ENCODE measurements at places on chromosomes 2 and 18.

GRCh38 chr2:201413143-201413542 is 38.1 kb downstream of the TRAK2 start:
- no peak for DNase-seq

- DNase-seq: no peak
These were observed 6.4 kb upstream of the NPPC start for GRCh38 chr2:231932711-231932970.

- DNase-seq: no peak
These were observed 110.0 kb downstream of the HDAC4 start for GRCh38 chr2:239290618-239291474.

DNA sequence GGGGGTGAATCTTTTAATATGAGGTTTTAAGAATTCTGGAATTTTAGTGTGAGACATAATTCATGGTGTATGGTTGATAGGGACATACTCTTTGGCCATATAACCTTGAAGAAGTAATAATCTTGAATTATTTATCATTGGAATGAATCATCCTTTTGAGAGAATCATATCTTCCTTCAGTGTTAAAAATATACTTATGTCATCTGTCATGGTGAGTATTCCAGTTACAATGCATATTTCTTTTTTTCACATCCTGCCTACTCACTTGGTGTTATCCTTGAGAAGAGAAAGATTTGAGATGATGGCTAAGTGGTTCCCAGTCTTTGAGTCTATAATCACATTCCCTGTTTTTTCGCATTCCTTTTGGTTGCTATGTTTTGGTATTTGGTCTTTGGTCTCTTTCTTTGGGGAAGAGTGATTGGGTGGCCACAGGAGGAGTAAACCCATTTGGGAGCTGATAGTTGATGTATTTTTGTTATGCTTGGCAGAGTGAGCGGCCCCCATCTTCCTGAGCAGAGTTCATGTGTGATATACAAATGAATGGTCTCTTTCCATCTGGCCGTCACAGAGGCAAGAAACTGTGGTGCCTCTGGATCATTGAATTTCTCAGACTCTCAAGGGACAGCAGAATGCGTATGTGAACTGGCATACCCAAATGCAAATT is 21.6 kb downstream of the ASAP2 start:
- no peak for DNase-seq

DNA sequence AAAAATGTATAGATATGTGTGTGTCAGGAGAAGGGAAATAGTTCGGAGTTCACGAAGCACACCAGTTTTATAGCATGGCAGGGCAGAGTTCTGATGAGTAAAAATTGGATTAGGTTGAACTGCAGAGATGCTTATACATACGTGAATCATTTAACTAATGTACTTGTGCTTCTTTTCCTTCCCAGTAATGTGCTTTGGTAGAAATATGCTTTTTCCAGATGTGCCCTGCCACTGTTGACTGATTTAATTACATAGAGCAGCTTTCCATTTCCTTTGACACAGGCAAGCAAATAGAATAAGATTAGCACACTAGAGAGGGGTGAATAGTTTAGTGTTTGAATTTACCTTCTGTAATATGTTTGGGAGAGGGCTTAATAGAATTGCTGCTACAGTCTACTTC is 28.9 kb upstream of the ARMC9 start:
- DNase-seq: no peak

GRCh38 chr2:190655113-190655512 is 6.2 kb downstream of the NAB1 start:
- DNase-seq: no peak

- DNase-seq: no peak
These were observed 38.1 kb downstream of the SCN2A start for GRCh38 chr2:165277295-165277694.

GRCh38 chr2:207284556-207285472 is 119.1 kb upstream of the KLF7 start:
- DNase-seq: no peak

- no peak for DNase-seq
These were observed 47.2 kb downstream of the RAD51AP2 start for GRCh38 chr2:17470855-17471641.

DNA sequence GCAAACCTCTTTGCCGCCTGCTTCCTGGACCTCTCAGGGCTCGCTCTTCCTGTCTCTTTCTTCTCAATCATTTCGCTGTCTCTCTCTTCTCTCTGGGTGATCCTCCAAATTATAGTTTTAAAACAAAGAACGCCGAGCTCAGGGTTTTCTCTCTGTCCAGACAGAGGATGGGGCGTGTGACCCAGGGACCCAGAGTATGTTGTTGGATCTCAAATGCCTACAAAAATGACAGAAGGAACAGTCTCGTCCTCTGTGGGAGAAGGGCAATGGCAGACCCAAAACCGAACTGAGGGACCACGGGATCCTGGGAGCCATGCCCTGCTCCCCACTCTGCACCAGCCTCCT is 88.5 kb downstream of the EIPR1 start:
- no peak for DNase-seq

DNA sequence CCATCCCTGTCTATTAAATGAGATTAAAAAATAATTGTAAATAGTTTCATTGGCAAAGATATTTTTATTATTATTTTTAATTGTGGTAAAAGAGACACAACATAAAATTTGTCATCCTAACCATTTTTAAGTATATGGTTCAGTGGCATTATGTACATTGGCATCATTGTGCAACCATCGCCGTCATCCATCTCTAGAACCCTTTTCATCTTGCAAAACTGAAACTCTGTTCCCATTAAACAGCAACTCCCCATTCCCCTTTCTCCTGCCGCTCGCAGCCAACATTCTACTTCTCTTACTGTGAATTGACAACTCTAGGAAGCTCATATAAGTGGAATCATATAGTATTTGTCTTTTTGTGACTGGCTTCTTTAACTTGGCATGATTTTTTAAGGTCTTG is 25.3 kb downstream of the LAMA3 start:
- DNase-seq: no peak

DNA sequence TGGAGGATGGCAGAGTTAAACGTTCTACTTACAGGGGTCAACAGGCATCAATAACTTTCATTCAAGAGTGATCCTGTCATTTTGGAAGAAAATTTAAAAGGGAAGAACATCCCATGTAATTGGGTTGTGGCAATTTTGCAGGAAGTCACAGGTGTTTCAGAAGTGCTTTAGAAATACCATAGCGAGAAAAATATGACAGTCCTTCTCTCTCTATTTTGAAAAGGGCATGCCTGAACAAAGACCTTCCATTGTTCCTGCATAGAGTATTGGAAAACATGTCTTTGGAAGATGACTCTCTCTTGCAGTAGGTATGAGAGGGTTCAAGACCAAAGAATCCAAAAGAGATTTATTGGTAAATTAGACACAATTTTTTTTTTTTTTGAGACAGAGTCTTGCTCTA is 81.8 kb upstream of the SERTAD2 start:
- no peak for DNase-seq

DNA sequence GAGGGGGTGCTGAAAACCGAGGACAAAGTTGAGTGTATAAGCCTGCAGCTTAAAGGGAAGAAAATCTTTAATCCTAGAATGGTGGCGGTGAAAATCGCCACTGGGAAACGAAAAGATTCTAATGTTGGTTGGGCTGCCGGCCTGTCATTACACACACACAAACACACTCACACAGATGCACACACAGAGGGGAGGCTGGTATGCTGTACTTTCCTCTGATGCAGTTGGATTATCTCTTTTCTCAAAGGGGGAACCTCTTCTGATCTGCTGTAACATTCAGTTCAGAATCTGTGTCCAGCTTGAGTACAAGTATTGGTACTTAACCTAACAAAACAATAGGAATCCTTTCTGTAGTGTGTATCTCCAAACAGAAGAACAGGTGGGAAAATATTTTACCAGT is 39.0 kb downstream of the ANXA4 start:
- no peak for DNase-seq

GRCh38 chr2:46800218-46800617 is 115.4 kb downstream of the MCFD2 start:
- no peak for DNase-seq

- no peak for DNase-seq
These were observed 31.0 kb downstream of the THSD7B start for GRCh38 chr2:136796339-136796738.

DNA sequence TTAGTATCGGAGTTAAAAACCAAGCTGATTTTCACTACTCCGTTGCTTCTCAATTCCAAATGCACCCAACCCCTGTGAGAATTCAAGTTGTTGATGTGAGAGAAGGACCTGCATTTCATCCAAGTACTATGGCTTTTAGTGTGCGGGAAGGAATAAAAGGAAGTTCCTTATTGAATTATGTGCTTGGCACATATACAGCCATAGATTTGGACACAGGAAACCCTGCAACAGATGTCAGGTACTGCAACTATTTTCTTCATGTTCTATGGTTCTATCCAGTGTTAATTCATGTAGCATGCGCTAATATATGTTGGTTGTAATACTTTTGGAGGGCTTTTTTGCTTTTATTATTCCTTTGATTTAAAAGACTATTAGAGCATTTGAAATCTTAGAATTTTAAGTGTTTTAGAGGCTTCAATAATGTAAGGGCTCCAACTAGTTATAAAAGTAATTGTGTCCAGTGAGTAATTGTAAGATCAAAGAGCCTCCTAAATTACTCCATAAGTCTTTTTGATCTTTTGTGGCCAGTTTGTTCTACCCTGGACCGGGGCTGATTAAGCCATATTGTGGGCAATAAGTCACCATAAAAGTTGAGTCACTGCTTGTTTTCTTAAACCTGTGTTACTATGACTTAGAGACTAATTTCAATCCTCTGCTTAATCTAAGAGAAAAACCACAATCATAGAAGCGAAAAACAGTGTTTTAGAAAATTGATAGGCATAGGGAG is 22.9 kb downstream of the DSG4 start:
- DNase-seq: no peak

GRCh38 chr18:13302457-13303225 is 84.1 kb downstream of the LDLRAD4 start:
- no peak for DNase-seq

GRCh38 chr18:22741318-22741717 is 191.8 kb upstream of the RBBP8 start:
- no peak for DNase-seq

DNA sequence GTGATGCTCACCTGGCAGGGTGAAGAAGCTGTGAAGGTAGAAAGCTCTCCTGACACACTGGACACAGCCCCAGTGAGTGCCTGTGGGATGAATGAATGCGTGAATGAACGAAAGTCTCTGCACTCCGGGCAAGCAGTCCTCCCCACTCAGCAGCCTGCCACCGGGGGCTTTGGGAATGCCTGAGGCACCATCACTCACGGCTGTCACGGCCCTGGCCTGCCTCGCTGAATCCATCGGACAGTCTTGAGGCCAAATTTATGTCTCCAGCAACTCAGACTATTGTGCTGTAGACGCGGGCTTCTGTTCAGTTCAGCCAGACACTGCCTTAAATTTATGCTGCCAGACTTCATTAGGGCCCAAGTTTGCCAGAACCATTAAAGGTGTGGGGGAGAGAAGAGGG is 62.9 kb upstream of the TEX51 start:
- DNase-seq: no peak

DNA sequence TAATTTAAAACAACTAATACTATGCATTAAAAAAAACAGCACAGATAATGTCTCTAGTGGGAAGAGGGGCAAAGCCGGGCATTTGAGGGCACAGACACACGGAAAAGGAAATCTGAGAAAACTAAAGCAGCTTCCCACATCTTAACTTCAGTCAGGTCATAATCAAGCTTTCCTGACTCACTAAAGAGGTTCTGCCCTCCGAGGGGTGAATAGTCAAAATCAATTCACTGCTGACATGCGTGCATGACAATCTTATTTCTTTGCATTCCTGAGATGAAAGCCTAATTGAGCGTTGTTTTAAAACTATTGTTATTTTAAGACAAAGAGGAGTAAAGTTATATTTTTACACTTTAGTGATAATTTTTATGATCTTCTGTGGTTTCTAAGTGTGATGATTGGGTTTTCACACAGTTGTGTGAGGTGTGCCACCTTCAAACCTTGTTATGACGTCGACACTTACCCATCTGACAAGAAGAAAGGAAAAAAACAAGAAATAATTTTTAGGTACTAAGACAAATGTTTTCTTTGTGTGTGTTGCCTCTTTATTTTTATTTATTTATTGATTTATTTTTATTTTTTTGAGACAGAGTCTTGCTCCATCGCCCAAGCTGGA is 90.9 kb downstream of the GATA6 start:
- DNase-seq: no peak

DNA sequence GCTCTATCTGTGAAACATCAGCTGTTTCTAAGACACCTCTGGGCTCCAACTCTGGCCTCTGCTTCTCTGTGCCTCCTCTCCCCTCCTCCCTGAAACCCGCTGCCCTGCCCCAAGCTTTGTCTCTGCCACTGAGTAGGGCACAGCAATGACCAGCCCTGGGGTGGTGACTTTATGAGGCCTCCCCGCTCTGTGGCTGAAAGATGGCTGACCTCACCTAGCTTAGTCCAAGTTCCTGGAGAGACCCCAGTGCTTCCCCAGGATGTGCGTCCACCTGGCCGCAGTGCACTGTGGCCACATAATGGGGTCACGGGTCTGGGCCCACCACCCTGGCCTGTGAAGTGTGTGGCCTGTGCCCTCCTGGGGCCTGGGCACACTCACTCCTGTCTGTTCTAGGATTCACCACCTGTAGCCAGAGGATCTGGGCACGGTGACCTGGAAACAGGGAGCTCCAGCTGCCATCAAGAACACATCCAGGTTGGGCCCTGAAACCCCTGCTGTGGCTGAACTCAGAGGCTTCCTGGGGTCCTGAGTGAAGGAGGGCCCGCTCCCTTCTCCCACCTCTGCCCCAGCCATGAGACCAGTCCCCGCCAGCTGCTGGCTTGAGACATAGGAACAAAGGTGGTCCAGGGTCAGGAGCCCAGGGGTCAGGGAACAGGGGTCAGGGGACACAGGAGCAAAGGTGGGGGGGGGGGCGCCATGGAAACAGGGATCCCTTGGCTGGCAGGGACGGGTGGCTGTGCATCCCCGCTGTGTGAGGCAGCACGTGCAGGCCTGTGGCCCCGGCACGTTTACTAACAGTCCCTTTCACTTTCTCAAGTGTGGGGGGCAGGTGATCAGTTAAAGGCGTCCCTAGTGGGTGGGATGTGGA is 29.3 kb upstream of the OTOS start:
- no peak for DNase-seq

DNA sequence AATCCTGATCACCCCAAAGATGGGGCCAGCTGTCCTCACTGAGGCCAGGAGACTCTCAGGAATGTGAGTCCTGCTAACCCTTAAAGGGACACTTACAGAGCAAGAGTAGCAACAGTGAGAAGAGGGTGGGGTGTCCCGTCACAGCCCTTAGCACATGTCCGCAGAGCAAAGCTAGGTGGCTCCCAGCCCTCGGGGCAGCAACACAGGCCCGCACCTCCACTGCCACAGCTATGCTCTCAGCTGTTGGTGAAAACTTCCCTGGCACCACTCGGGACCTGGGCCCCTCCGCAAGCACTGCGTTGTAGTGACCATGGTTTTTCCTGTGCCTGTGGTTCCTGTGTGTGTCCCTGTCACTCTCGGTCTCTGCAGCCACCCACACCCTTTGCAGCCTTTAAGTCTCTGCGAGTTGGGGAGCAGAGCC is 76.4 kb upstream of the UXS1 start:
- no peak for DNase-seq

DNA sequence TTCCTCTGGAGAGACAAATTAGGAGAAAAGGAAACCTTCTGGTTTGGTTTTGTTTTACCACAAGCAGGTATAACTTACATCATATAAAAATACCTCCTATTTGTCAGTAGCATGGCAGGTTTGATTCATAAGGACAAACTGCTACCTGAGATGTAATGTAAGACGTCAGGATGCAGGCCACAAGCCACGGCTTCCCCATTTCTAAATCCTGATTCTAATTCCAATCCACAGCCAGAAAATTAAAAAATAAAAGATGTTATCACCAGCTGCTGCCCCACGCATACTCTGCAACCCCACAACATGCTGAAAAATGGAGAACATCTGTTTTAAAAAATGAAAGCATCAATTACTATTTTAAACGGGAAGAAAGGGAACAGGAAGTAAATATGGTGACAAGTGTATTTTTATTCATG is 197.6 kb downstream of the BCL11A start:
- DNase-seq: no peak

All from central memory CD4-positive, alpha-beta T cell (primary cell).